ENCODE measurements at places on chromosomes 12 and 14.

- no peak for DNase-seq
Measured at GRCh38 chr12:87171356-87171755, 857.8 kb downstream of the C12orf50 start.

DNA sequence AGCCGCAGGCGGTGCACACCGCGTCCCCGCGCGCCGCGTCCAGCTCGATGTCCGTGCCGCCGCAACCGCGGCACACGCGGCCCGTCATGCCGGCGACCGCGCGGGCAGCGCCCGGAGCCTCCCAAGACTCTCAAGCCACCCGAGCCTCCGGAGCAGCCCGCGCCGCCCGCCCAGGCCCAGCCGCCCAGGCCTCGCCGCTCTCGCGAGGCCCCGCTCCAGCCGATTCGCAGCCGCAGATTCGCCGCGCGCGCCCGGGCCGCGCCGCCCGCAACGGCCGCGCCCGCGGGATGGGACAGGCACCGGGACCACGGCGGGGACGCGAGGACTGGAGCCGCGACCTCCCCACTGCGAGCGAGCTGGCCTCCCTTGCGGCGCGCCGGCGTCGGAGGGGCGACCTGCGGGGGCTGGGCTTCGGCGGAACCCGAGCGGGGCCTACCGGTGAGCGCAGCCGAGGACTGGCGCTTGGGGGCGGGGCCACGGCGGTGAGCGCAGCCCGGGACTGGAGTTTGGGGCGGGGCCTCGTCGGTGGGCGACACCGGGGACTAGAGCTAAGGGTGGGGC lies at the start of gene BRF1:
BRF1 (minus strand) TSS at position 460 of the 561 bp plus-strand sequence; CDS start at position 88, 372 bp downstream.
- no peak for DNase-seq

DNA sequence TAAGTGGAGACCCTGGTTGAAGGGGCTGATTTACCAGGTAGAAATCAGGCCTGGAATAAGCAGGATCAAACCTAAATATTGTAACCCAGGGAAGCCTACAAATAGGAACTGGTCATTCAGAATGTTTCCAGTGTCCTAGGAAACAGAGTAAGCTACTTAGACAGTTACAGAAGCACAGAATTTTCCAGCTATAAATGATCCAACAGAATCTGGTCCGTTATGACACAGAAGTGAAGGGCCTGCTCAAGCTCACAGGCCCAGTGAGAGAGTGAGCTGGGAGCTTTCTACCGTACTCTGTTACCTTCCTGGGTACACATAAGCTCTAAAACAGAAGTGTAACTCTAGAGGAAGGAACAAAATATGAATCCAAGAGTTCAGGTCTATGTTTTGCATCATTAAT lies 119.1 kb downstream of the TTC7B start:
- no peak for DNase-seq

DNA sequence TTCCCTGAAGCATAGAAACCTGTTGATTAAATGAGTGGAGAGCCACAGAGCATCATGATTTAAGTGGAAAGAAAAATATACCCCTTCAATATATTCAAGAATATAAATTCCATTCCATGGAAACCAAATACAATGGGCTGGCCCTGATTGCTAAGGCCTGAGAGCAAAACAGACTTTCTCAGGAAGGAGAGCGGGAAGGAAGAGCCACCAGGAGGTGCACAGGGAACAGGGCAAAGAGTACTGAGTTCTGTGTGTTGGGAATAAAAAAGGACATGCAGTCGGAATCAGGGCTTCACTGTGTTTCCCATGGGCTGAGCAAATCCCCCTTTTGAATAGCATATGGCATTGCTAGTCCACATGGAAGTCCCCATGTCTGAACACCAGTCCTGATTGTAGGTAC lies 69.7 kb upstream of the PLEKHG3 start:
- no peak for DNase-seq

GRCh38 chr14:75655235-75655634 lies 5.4 kb downstream of the ERG28 start:
- DNase-seq: no peak

DNA sequence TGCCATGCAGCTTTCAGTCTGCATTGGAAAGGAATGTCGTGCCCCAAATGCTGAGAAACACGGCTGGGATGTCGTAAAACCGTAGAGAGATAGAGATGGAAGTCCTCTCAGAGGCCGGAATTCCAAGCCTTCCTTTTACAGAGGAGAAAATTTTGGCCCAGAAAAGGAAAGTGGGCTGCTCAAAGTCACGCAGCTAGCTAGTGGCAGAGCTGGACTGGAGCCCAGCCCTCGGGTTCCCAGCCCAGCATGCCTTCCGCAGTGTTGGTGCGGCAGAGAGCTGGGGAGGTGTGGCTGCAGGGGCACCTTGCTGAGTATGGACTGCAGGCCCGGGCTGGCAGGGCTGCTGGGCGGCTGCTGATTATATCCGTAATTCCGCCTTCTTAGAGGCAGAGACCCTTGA lies 50.3 kb downstream of the KCNA1 start:
- no peak for DNase-seq

DNA sequence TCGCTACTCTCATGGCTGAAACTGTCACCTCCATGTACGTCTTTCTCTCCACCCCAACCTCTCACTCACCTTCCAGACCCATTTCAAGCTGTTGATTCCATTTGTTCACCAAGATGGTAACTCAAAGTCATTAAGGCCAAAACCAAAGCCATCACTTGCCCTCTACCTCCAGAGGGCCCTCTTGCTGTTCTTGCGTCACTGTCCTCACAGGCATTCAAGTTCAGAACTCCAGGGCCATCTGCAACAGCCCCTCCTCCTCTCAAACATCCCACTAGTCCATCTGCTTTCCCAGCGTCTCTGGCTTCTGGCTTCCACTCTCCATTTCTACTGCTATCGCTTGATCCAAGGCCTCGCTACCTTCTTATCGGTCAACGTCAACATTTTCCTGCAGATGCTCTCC lies 74.5 kb downstream of the VWF start:
- DNase-seq: no peak

- no peak for DNase-seq
Measured at GRCh38 chr14:104865081-104865630, at the start of gene CEP170B. Gene CEP170B (plus strand): TSS chr14:104865268. CDS start chr14:104868451, 3,183 bp downstream.

DNA sequence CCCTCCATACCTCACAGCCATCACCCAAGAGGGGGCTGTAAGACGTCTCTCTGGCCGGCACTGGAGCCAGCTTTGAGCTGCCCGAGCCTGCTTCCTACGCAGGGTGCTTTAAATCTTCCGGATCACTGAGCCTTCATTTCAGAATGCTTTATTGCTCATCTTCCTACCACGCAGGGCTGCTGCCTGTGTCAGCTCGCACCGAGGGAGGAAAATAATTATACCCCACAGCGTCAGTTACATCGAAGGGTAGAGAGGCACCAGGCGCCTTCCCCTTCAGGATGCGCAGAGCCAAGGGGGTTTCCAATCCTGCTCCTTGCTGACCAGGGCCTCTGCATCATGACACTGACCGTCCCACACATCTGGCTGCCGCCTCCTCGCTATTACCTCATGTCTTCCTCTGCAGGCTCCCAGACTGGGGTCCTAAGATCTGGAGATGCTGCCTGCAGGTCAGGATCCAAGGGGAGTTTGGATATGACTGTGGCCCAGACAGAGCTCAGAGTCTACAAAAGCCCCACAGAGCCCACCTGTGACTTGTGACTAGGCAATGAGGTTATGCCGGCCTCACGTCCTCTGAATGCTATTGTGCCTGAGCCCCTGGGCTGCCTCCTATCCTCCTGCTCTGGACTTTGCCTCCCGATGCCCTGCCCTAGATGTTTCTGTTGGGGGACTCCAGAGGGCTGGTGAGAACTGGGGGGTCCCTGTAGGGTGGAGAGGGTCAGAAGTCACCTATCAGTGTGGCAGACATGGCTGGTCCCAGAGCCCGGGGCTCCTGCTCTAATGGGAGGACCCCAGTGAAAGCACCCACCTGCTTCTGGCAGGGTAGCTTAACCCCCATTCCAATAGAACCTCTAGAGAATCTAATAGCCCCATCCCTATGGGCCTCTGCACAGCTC lies 220.3 kb upstream of the RTL1 start:
- no peak for DNase-seq

DNA sequence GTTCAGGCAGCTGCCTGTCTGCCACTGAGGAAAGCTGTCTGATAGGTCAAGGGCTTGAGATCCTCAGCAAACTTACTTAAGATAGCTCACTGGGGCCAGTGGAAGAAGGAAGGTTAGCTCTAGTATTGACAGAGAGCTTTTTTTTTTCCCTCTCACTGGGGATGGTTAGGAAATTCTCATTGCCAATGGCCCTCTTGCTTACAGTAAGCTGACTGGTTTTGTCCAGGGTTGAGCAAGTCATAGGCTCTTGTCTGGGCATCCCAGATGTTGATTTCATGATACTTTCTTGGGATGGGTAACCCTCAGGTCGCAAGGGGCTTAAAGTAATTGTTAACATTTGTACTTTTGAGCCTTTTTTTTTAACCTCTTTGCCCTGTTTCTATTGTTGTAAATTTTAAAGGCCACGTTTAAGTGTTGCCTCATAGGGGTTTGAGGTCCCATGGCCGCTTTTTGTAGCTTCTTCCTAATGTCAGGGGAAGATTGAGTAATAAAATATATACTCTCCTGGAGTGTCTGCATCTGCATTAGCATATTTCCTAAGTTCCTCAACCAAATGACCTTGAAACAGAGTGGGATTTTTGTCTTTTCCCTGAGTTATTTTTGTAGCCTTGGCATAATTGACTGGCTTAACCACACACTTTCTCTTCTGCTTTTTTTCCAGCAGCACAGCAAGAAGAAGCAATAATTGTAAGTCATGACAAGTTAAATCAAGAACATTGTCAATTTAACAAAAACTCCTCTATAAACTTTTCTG lies 716.0 kb downstream of the LRFN5 start:
- DNase-seq: no peak

DNA sequence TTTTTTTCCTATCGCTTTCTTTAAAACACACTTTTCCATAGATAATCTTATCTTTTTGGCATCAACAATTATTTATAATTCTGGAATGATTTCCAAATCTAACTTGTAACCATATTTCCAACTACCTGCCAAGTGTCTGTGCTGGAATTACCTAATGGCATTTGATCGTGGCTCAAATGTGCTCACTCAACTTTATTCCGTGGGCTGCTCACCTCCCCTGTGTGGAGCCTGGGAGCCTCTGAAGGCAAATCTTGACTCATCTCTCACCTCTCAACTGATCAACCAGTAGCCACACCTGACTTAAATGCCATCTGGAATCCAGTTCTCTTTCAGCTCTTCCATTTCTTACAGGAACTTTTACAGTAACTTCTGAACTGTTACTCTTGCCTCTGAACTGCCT lies 608.6 kb downstream of the DIO2 start:
- no peak for DNase-seq

GRCh38 chr14:71399057-71399487 lies 491.8 kb downstream of the PCNX1 start:
- DNase-seq: peak; percentile 24

- DNase-seq: no peak
Measured at GRCh38 chr12:81207664-81208063, 129.8 kb downstream of the ACSS3 start.

- no peak for DNase-seq
Measured at GRCh38 chr14:75285331-75285730, 6.7 kb downstream of the FOS start.

GRCh38 chr12:107649661-107650061 lies 35.9 kb upstream of the PWP1 start:
- DNase-seq: no peak

DNA sequence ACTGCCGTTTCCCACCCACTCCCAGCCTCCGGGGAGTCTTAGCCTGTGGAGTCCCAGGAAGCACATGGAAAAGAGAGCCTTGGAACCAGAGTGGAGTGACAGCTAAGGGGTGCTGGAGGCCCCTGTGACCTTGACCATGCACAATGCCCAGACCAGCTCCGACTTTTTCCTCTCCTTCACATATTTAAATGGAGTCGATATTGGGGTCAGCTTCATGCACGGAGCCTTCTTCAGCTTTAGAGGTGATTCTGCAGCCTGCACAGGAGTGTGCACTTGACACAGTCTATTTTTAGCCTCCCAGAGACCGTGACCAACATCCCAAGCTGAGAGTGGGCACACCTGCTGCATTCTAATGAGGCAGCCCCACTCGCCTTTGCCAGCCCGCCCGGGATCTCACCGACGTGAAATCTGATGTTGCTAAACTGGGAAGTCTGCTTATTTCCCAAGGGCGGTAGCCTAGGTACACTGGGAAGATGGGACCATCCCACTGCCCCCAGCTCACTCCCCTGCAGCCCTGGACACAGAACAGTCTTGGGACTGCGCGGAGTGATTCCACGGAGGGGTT lies 47.5 kb downstream of the PRMT8 start:
- DNase-seq: no peak

GRCh38 chr12:83971781-83972180 lies 940.8 kb downstream of the SLC6A15 start:
- DNase-seq: no peak

DNA sequence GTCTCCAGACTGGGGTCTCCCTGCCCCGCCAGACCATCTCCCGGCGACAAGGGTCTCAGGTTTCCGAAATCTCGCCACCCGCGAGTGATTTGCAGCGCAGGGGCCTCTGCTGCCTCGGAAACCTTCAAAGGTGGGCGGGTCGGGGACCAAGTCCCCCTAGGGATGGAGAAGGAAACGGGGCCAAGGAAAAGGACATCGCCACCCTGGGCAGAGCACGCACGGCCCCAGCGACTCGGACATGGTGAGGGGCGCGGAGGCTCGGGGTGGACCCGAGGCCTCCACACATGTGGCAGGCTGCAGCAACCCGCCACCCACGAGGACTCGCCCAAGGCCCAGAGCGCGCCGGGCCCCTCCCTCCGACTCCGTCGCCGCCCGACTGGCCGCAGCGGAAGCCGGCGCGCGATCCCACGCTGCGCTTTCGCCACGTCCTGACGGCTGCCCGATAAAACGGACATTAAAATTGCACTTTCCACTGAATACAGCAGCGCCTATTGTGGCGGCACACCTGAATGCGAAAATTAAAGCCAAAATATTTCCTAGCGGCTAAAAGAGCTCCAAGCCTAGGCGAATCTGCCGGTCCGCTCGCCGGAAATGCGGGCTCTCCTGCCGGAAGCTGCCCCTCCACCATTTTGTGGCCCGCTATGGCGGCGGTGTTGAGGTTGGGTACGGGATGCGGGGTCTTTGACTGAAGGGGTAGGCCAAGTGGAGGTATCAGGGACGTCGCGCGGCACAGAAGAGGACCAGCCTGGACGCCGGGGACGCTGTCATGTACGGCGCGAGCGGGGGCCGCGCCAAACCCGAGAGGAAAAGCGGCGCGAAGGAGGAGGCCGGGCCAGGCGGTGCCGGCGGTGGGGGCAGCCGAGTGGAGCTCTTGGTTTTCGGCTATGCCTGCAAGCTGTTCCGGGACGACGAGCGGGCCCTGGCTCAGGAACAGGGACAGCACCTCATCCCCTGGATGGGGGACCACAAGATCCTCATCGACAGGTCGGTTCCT lies at the start of gene SFSWAP:
SFSWAP (plus strand) TSS at position 627 of the 994 bp plus-strand sequence; CDS start at position 767, 140 bp downstream.
- peak; percentile 70 for DNase-seq

DNA sequence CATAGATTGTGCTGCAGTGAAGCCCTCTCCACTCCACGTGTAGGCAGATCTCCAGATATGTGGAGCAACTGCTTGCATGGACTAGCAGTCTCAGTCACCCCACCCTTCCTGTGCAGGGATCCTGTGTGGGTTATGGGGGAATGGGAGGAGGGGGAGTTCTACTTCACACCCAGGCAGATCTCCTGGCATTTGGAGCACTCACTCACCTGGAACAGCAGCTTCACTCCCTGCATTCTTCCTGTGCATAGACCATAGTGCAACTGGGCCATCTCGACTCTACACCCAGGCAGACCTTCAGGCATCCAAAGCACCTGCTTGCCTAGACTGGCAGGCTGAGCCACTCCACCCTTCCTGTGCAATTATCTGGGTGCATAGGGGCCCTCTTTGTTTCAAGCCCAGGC lies 96.0 kb upstream of the PCED1B start:
- no peak for DNase-seq

- DNase-seq: no peak
Measured at GRCh38 chr12:120249266-120249874, 16.2 kb downstream of the PXN start.

- no peak for DNase-seq
Measured at GRCh38 chr14:96827290-96827689, 30.1 kb downstream of the VRK1 start.

- peak; percentile 11 for DNase-seq
Measured at GRCh38 chr12:99984271-99985128, at the start of gene ANKS1B. Gene ANKS1B (minus strand): TSS chr12:99984936. CDS start chr12:99984237, 699 bp downstream.

All from HL-60 (cell line).